ENCODE measurements at places on chromosomes 2 and 18. TPM values are rescaled to one million over a fixed set of nuclear protein-coding genes. Genes with fewer than 3 reads are reported as not detected.

Gene CCL20
- not detected for total RNA-seq

Gene SPDYA
- not detected for total RNA-seq

Gene FAM237A
- not detected for total RNA-seq

Gene REG3G
- total RNA-seq: not detected

DNA sequence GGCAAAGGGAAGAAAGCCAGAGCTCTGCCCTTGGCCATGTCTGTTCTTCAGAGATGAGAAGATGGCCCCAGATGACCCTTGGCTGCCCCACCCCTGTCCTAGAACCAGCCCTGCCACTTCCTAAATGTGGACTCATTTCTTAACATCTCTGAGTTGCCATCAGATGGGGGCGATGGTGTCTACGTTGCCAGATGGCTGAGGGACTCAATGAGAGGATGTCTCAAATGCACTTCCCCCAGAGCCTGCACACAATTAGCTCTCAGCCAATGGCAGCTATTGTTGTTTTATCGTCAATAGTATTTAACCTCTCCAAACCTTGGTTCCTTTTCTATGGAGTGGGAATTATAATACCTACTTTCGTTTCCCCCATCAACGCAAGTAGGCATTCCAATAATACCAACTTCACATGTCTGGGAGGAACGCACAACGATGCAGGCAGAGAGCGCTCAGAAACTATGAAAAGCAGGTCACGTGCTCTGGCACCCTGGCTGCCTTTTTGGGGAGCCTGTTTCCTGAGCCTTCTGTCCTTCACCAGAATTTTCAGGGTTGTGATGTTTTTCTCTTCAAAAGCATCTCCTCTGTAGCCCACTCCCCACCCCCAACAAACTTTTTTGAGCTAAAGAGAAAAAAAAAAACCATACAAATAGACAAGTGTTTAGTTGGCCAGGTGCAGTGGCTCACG lies 100.3 kb downstream of the MCFD2 start:
- DNase-seq: no peak

- peak; percentile 33 for DNase-seq
Observed at GRCh38 chr18:59517446-59518165, 158.5 kb upstream of the LMAN1 start.
